Osteoblast (primary cell): ENCODE measurements at places on chromosomes 5 and 9. TPM values are rescaled to one million over a fixed set of nuclear protein-coding genes. Genes with fewer than 3 reads are reported as not detected.

DNA sequence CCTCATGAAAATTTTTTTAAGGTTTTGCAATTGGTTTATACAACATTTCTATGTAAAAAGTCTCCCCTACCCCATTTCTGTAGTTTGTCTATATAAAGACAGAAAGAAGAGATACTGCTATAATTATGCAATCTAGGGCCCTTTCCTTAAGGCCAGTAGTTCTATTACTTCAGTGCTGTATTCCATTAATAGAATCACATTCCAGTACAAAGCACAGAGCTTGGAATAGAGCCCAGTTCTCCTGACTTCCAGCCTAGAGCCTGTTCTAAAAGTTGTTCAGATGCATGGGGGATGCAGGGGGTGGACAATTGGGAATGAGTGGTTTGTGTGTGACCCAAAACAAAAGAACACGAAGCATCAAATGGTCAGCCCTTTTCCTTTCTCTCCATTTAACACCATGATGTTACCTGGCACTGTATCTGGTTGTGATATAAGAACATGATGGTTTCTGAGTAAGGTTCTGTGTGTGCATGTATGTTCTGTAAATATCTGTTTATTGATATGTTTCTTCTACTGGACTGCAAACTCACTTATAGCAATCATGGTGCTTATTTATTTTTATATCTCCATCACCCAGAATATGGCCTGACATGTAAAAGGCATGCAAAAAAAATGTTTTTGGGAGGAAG, 8.2 kb upstream of the GRAMD2B start:
- no peak for DNase-seq

The RASGRF2 gene
- total RNA-seq, result under 0.01 and 0.29 TPM in 2 replicates

- DNase-seq, result no peak
Observed at GRCh38 chr9:111831371-111832108, 36.8 kb upstream of the SHOC1 start.

DNA sequence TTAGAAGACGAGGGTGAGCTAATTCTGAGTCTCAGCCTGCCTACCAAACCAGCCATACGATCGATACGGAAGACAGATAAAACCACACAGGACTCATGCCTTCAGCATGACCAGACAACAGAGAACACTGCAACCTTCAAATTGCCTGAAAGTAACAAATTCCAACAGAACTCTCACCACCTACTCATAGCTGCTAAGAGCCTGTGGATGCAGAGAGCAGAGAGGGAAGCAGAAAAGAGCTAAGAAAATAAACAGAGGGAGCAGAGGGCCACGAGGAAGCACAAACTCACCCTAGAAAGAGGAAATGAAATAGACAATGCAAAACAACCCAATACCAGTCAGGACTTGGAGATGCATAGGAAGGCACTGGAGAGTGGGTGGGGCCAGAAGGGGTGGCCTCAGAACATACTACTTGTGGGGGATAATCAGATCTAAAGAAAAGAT, 86.7 kb upstream of the TAS2R1 start:
- DNase-seq, result peak; percentile 75

DNA sequence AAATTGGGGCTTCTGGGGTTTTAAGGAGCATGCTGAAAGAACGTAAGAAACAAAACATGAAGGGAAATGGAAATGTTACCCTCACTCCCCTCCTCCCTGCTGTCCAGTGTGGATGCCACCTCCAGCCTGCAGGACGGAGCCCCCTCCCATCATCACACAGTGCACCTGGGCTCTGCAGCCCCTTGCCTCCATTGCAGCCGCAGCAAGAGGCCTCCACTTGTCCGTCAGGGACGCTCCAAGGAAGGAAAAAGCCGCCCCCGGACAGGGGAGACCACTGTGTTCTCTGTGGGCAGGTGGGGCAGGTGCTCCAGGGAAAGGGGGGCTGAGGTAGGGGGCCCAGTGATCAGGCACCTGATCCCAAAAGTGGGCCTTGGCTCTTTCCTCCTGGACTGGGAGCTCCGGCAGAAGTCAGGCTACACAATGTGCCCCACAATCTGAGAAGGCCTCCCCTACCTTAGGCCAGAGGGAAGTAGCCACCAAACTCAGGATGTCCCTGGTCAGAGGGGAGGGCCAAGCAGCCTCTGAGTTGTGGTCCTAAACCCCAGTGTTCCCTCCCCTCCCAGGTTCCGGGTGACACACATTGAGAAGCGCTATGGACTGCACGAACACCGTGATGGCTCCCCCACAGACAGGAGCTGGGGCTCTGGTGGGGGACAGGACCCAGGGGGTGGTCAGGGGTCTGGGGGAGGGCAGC, 2.7 kb downstream of the RELL2 start:
- DNase-seq, result no peak

DNA sequence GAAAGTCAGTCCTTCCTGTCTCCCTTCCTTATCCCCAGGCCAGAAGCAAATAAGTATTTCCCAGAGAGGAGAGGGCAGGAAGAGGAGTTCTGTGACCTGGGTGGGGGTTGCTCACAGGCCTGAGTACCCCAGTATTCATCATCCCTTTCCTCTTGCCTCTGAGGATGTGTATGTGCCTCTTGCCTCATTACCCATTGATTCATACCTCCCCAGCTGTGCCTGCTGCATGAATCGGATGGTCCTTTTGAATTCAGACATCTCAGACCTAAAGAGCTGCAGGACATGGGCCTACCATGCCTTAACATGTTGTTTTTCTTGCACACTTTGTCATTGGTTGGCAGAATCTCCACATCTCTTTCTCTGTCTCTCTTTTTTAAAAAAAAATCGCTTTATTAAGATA, 112.8 kb upstream of the SHB start:
- no peak for DNase-seq

DNA sequence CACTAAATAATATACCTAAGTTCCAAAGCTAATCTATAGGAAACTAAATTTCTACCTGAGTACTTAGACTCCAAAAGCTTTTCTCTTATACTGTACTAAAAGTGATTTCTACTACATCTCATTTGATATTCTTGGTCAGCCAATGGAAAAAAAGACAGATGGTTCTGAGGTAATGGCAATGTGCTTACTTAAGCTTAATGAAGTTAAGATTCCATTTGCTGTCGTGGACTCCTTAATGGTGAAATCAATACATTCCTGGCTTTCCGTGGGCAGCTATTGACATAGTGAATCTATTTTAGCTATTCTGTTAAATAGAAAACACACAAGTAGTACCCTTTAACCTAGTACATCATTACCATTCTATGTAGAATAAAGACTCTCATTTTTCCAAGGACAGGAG, 1825.6 kb upstream of the CDH9 start:
- DNase-seq, result no peak

DNA sequence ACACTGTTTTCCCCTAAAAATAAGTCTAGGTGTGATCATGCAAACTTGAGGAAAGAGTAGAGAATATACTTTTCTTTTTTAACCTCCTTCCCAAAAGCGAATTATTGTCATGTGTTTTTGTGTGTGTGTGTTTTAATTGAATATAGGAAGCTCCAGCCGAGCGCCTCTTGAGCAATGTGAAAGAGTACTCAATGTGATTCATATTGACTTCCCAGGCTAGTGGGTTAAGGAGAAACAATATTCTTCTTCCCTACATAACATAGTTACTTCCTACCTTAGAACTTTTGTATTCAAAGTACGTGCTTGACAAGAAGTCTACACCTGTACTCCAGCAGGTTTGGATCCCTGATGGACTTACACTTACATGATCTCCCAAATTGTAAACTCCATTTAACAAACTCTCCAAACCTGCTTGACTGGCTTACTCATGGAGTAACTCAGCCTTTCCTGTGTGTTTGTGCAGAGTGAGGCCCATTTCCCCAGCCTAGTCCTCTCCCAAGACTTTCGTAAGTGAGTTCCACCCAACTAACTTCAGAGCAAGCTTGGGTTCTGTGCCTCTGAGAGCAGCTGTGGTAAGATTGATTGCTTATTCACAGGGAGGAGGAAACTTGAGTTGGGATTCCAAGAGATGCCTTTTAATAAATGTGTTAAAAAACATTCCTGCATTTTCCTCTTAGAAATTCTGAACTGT, 9.3 kb downstream of the SLC28A3 start:
- DNase-seq, result peak; percentile 36

DNA sequence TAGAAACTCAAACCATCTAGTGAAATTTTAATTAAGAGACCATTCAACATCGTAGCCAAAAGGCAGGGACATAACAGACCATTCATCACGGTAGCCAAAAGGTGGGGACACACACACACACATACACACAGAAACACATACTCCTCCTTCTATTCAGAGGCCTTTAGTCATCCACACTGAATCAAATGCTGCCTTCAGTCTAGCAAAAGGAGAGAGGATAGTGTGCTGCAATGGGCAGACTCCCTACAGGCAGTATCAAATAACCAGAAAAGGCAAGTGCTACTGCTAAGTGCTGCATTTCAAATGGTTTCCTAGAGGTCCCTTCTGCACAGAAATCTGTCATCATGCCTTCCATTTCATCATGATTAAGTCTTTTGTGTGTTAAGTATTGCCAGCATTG, 303.9 kb downstream of the TRIM32 start:
- DNase-seq, result no peak

DNA sequence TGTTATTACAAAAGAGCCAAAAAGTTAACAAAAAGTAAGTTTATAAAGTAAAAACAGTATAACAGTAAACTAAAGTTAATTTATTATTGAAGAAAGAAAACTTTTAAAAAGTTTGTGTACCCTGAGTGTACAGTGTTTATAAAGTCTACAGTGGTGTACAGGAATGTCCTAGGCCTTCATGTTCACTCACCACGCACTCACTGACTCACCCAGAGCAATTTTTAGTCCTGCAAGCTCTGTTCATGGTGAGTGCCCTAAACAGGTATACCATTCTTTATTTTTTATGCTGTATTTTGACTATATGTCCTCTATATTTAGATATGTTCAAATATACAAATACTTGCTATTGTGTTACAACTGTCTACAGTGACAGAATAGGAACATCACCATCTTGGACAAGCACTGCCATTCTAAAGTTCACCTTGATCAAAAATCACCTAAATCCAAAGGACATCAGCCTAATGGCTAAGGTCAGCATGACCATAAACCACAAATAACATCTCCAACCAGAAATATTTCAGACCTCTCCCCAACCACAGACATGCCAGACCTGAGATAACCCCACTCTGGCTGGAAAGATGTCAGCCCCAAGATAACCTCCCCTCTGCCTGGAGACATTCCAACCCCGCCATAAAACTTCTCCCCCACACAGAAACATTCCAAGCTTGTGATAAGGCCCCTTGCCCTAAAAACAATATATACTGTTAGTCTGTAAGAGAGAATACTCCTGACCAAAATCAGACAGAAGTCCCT, 56.1 kb downstream of the AGXT2 start:
- DNase-seq, result no peak

The CCIN gene
- 1.2 and 2.2 TPM in 2 replicates for total RNA-seq

DNA sequence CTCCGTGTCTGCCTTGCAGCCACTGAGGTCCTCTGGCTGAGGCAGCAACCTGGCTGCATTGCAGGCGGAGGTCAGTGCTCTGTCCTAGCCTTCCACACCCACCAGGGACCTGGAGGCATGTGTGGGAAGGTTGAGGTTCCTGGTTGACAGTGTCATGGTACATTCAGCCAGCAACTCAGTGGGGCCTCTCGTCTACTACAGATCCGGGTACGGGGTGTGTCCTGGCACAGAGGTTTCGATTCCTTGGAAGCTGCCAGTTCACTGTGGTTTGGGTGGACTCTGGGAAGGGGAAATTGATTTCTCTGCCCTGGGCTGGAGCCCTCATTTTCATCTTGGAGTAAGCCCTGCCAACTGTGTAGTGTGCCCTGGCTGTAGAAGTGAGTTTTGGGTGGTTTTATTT, 45.1 kb downstream of the PDE8B start:
- DNase-seq, result no peak
